ENCODE measurements at places on chromosomes 12 and 14.

DNA sequence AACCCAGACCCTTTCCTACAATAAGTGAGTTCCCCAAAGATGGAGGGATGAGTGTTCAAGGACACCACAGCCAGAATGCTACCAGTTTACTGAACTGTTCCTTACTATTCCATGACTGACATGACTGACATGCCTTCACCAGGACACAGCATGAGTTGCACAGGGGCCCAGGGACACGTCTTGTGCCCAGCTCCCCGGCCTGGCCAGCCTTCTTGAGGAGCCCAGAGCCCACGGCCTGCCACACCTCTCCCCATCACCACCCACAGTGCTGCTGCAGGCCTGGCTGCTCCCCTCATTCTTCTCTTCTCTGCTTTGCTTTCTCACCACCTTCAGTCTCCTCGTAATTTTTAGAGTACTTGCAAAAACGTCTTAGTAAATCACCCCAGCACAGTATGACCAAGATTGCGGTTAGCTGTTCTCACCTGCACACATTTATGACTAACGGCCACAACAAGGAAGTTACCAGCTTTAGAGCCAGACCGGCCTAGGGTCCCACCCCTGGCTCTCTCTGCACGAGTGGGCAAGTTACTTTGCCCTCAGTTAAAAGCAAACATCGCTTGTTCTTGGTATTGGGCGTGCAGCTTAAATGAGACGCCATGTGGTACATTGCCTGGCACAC lies 18.5 kb downstream of the PPP2R5E start:
- no peak for DNase-seq

DNA sequence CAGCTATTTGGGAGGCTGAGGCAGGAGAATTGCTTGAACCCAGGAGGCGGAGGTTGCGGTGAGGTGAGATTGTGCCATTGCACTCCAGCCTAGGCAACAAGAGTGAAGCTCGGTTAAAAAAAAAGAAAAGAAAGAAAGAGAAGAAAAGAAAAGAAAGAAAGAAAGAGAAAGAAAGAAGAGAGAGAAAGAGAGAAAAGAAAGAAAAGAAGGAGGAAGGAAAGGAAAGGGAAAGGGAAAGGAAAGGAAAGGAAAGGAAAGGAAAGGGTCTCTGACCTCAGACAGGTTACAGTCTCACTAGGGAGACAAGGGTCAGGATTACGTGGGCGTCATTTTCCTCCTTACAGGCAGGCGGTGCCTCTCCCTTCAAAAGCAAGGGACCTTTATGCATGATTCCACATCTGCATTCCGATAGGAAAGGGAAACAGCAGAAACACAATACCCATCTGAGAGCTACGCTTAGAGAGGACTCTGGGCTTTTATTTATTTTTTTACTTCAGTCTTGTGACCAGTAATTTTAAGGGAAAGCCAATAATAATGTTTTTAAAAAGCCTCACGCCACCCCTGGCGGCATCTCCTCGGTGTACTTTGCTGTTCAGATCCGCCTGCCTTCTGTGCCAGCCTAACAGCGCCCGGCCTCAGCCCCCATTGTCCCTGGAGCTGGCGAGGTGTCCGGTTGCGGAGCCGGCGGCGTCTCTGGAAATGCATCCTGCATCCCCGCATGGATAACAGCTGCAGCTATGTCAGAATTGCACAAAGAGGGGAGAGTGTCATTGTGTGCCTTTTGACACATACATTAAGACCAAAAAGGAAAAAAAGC lies 945 bp upstream of the HIP1R start:
- DNase-seq, result no peak

DNA sequence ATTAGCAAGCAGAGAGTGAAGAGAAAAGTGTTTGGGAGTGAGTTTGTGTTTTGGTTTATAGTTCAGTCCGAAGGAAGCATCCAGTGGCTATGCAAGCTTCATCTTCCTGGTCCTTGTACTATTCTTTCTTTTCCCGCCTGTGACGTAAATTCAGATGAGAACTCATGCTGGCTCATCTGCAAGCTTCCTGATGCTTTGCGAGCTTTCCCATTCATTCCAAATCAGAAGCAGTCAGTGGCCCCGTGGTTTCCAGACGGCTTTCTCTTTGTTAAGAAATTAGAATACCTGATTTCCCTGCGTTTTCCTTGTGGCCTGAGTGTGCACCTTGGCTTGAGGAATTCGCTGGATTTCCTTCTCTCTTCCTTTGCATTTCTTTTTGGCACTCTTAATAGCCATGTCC lies 89.5 kb downstream of the TESC start:
- no peak for DNase-seq

GRCh38 chr12:93925585-93926205 lies 222.7 kb upstream of the PLXNC1 start:
- DNase-seq, result no peak

- no peak for DNase-seq
These were observed 65.5 kb upstream of the PRKD1 start for GRCh38 chr14:29993143-29993542.

GRCh38 chr12:118274066-118274465 lies 98.6 kb downstream of the TAOK3 start:
- no peak for DNase-seq

GRCh38 chr14:57866199-57866705 lies 360 bp upstream of the SLC35F4 start:
- no peak for DNase-seq

DNA sequence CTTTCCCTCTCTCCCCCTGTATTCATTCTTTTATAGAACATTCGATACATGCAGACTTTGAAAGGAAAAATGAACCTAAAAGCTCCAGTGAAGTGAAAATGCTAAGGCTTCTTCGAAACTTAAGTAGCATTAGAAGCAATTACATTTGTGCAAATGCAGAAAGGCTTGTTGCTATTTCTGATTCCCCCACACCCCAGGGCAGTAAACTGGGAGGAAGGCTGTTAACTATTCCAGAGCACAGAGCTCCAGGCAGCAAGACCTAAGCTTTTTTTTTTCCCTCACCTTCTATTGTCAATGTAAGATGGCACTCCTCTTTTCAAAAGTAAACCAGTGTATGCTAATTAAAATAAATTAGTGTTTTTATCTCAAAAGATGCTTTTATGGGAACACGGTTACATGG lies 448.9 kb upstream of the TBX3 start:
- no peak for DNase-seq

- DNase-seq, result no peak
These were observed 152.9 kb upstream of the SEL1L start for GRCh38 chr14:81686512-81686911.

- no peak for DNase-seq
These were observed 86.4 kb upstream of the SINHCAF start for GRCh38 chr12:31412292-31412801.

- no peak for DNase-seq
These were observed 120.1 kb downstream of the ALG10 start for GRCh38 chr12:34142430-34142829.

GRCh38 chr14:81415781-81416180 lies 15.7 kb upstream of the STON2 start:
- DNase-seq, result no peak

- DNase-seq, result no peak
These were observed 124.2 kb upstream of the MIS18BP1 start for GRCh38 chr14:45377166-45377565.

DNA sequence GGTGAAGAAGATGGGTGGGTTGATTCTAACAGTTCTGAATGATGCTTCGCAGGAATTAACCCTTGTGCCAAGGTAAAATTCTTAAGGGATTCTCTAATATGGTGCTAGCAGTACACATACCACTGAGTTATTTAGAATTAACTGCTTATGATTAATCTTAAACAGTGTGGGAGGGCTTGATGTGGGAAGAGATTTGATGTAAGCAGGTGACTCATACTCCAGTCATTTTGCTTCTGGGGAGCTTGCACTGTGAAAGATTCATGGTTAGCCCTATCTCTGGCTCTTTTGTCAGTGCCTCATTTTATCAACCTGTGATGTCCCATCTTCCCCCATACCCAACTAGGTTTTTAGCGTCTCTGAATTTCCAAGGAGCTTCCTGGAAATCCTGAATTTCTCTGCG lies 83.8 kb downstream of the NRXN3 start:
- no peak for DNase-seq

DNA sequence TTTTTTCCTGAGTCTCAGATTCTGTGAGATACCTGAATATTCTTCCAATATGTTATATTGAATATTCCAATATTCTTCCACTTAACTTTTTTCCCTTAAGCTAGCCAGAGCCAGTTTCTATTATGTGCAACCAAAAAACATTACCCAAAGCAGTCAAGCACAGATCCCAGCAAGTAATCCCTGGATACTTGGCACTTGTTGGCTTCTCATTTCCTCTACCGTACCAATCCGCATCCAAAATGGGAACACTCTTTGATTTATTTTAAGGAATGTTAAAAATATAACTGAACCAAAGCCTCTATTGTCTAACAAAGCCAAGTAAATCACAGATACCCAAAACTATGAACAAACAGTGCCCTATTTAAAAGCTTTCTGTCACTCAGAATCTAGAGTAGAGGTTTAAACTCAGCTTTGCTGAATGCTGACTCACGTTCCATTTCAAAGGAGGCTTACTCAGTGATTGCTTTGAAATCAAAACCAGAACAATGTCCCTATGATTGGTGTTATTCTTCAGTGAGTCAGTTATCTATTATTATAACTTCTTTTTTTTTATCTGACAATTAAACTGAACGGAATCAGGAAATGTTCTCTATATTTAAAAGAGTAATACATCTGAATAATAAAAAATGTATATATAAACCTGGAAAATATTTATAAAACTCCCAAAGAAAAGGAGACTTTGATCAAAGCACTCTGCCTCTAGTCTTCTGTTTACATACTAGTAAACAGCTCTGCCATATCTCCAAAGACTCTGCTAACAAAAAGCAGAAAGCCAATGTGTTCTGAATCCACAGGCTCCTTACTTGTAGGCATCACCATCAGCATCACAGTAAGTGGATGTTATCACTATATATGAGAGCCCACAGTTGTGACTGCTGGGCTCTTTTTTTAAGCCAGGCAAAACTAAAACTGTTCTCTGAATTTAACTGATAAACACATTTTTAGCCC lies 360.8 kb downstream of the CCDC91 start:
- DNase-seq, result no peak

DNA sequence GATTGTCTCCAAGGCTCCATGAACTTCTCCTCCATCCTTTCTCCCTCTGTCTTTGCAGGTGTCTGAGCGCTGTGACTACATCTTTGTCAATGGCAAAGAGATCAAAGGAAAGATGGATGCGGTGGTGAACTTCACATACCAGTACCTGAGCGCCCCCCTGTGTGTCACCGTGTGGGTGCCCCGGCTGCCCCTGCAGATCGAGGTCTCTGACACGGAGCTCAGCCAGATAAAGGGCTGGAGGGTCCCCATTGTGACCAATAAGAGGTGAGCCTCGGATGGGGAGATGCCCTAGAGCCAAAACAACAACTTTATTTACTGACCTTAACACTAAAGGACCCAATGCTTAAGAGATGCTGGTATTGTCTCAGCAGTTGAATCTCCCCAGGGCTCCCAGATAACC lies 130.0 kb downstream of the SLC15A4 start:
- DNase-seq, result no peak

DNA sequence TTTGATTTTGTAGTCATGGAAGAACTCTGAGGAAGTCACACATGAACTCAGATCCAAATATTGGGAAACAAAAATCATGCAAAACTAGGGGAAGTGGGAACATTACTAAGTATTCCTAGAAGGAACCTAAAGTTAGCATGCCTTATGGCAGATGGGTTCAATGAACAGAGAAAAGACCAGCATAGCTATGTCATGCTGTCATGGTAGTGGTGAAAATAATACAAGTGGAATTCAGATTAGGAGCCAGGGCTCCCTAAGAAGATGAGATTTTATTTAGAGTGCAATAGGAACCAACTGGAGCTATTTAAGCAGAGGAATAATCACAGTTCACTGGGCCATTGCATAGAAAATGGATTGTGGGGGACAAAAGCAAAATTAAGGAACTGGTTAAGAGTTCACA lies 134.0 kb downstream of the DIO2 start:
- no peak for DNase-seq

DNA sequence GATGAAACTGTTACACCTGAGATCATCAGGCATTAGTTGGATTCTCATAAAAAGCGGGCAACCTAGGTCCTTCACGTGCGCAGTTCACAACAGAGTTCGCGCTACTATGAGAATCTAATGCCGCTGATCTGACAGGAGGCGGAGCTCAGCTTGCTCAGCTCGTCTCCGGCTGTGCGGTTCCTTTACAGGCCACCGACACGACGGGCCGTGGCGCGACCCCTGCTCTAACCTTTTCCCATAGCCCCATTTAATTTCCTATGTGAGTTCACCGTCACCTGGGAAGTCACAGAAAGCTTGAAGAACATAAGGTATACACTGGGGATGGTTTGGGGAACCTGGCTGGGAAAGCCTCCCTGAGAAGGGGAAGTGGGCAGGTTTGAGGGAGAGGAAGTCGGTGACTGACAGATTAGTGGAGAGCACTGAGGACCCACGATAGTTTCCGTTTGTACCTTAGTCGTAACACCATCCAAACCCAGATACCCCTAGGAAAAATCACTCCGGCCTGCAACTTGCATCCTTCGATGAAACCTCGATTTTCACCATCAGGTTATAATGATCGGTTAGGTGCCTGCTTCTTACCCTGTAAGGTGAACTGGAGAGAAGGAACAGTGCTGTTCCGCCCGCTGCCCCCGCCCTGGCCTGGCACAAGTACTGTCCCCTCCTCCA lies 2.8 kb upstream of the AAAS start:
- peak; percentile 83 for DNase-seq

DNA sequence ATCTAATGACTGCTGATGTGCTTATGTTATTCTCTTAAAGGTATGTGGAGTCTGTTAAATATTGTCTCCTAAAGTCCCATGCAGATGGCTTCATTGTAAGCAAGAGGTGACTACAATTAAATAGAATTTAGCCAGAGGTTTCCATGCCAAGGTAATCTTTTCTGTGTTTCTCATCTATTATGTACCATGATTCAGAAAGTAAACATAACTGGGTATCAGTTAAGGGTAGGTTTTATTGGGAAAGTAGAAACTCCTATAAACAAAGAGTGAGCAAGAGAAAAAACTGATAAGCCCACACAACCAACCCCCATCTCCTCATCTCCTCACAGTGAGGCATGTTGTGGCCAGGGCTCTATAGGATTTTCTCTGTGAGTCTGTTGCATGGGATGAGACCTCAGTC lies 611.7 kb downstream of the SNAPC1 start:
- no peak for DNase-seq

GRCh38 chr12:111126331-111126730 lies 206.0 kb upstream of the MYL2 start:
- DNase-seq, result no peak

GRCh38 chr12:57896115-57896433 lies 45.3 kb upstream of the ATP23 start:
- DNase-seq, result no peak

DNA sequence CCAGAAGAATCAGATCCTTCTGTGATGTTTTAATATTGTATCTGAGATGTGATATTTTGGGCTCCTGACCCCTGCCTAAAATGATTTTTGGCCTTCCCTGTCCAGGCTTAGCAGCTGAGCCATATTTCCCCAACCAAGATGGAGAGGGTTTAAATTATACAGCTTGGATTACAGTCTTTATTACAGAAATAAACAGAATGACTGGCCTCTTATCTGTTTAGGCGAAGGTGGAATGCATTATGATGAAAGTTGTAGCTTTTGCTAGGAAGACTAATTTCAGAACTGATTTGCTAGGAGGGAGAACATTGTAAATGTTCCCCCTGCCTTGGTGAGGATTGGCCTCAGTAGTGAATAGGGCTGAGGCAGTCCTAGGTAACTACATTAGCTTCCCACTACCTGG lies 23.3 kb downstream of the BMAL2 start:
- DNase-seq, result no peak

All from activated CD8-positive, alpha-beta memory T cell treated with anti-CD3 and anti-CD28 coated beads, Interleukin-2, amount 50 U/mL, for 48 hours (primary cell).